Mammary epithelial cell (primary cell): ENCODE measurements at places on chromosomes 1 and 21. TPM values are rescaled to one million over a fixed set of nuclear protein-coding genes. Genes with fewer than 3 reads are reported as not detected.

Gene FUBP1
- total RNA-seq = 85.9 TPM

Gene C1orf105
- total RNA-seq = not detected in 2 replicates

Gene CENPS
- total RNA-seq = 9.7 TPM

Gene PLA2G4A
- total RNA-seq = 7.3 TPM

Gene NR1I3
- total RNA-seq = not detected in 2 replicates
